Stimulated activated CD4-positive, alpha-beta T cell treated with anti-CD3 and anti-CD28 coated beads, Interleukin-1b, Interleukin-23, amount 100 ng/mL, for 1 hour (primary cell): ENCODE measurements at places on chromosomes 3 and 15.

DNA sequence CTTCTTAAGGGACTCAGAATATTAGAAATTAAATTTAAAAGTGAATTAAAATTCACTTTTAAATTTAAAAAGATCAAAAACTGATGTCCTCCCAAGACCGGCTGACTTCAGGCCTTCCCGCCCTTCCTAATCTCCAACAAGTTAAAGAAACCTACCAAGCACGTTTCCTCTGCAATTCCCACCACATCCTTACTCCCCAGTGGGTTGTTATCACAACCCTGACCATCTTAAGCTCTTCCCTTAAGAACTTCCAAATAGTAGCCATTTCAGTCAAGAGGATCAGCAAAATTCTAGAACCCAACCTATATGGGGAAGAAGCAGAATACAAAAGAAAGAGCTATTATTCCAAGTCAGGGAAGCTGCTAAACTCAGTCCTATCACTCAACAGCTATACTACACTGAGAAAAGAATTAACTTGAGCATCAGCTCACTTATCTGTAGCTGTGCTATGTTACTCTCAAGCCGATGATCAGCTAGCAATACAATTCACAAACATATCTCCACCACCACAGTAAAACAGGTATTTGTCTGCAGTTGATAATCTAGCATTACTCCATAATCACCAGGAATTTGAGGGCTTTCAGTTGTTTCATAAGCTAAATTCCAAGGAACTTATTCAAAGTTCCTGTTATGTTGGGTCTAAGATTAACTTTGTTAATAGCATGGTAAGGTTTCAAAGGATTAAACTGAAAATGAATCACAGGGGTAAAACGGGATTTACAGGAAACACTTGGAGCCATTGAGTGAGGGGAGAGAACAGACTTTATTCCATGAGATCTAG lies 14.3 kb downstream of the ABCC5 start:
- DNase-seq: no peak

GRCh38 chr3:157865352-157866000 lies 240.7 kb downstream of the SHOX2 start:
- DNase-seq: no peak

GRCh38 chr15:29062179-29062591 lies 176.4 kb downstream of the APBA2 start:
- no peak for DNase-seq

DNA sequence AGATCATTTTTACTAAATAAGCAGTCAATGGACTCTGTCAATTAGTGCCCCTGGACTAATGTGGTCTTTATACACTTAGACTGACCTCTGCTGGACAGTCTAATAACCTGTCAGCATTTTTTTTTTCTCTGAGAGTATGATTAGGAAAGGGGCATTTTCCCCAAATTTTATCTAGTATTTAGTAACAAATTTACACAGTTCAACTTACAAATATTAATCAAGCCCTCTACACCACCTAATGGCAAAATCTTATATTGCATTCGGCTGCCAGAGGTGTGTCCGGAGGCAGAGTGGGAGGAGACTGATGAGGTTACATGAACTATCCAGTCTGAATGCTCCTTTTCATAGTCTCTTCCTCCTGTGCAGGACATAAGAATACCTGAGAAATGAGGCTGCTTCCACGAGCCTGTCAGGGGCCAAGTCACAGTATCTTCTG lies 36.0 kb upstream of the COLQ start:
- DNase-seq: no peak

DNA sequence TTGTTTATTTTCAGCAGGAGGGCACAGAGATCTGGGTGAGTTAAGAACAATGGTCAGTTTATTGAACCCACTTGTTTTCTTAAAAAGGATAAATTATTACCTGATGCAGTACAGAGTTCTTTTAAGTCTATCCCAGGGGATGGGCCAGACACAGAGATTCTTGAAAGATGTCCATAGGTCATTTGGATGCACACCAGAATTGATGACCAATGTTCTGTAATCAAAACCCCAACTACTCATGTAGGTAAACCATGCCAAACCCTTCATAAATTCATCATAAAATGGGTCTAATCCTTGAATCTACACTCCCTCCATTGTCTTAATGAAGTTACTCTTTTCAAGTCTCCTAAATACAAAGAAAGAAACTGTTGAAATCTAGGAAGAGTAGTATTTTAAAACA lies 273.0 kb upstream of the COL8A1 start:
- no peak for DNase-seq

GRCh38 chr3:125194849-125195601 lies 17.5 kb downstream of the SLC12A8 start:
- no peak for DNase-seq

GRCh38 chr3:70006089-70006488 lies 6.6 kb downstream of the SAMMSON start:
- no peak for DNase-seq

- no peak for DNase-seq
Observed at GRCh38 chr3:156293566-156293965, 173.2 kb downstream of the KCNAB1 start.

DNA sequence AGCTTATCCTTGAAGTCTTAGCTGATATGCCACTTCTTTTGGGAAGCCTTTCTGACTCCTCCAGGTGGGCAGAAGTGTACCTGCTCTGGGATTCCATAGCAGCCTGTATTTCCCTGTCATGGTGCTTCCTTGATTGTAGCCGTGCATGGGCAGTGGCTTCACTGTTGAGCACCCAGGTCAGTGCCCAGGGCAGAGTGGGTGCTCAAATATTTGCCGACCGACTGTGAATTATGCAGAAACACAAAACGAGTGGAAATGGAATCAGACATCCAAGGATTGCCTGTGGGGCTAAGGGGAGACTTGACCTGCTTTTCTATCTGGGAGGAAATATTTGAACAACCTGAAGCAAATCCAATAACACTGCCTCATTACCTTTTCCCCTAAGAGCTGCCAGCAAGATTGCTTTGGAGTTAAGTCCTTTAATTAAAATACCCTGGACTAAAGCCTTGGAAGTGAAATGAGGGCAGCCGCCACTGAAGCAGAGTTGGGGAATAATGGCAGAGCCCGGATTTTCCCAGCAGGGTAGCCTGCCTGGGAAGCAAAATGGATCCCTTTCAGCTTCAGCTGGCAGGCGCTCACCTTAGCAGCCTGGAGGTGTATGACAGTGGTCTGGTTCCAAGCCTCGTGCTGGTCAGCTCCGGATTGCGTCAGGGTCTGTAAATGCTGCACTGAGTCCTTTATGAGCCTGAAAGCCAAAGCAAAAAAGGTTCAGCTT lies 14.9 kb downstream of the ACOX2 start:
- DNase-seq: no peak

GRCh38 chr3:100141586-100141985 lies 27.3 kb upstream of the FILIP1L start:
- DNase-seq: no peak

DNA sequence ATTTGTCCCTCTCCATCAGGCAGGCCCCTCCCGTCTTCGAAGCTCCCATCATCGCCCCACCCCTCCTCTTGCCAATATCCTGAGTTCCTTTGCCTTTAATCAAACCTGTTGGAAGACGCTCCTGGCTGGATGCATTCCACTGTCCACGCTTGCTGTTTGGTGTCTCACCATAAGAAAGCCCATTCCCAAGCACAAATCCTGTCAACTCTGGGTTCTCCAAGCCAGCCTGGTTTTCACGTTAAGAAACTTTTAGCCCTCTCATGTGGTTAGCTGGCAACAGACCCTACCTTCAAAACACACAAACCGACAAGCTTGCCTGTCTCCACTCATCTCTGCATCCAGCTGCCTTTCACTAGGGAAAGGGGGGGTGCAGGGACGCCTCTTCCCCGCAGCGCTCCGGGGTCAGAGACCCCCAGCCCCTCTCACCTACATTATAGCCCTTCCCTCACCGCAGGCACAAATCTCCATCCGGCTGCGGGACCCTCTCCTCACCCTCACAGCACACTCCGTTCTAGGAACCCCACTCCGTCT lies 1.1 kb downstream of the GORASP1 start:
- DNase-seq: no peak

DNA sequence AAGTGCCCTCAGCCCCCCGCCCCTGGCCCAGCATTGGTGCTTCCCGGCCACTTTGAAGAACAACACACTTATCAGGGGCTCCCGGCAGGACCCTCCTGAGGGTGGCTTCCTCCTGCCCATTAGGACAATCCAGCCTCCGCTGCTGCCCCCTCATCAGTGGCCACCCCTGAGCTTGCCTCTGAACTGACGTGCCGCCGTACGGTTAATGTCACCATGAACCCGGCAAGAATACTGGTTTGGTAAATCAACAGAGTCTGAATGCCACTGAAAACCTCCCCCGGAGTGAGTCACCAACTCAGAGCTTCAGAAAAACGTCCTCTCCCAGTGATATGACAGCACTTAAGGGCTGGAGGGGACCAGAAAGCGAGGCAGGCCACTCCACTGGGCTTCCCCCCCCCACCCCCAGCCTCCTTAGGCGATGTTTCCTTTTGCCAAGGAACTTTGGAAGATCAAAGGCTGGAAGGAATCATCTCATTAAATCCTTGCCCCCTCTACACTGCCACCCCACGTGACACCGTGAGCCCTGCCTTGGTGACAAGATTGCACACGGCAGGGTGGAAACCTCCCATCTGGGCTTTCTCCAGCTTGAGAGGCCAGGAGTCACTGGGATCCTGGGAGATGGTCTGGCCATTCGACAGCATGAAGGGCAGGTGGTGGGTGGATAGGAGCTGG lies 142.1 kb downstream of the NUP210 start:
- no peak for DNase-seq

- DNase-seq: no peak
Observed at GRCh38 chr3:157274644-157275137, 114.7 kb upstream of the CCNL1 start.

DNA sequence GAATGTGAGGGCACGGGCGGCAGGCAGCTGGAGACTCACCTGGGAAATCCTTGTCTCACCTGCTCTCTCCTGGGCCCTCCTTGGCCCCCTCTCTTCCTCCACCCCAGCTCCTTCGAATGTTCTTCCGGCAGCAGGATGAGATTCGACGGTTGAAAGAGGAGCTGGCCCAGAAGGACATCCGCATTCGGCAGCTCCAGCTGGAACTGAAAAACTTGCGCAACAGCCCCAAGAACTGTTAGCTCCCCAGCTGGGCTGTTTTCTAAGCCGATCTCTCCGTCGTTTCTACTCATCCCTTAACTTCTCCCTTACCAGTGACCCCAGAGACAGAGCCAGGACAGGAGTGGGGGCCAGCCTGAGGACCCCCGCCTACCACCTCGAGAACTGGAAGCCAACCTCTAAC lies 95.0 kb downstream of the ANP32A start:
- DNase-seq: no peak

DNA sequence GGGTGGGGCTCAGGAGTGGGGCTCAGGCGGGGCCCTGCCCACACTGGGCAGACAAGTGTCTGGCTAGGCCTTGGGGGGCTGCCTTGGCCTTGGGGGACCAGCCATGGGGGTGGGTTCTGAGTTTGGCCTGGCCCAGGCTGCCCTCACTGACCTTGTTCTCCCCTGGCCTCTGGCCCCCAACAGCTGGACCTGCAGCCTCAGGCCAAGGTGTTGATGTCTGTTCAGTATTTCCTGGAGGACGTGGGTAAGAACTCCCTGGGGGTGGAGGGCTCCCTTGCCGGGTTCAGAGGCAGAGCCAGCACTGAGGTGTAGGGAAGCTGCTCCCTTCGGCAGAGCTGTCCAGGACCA lies 20.0 kb downstream of the PRKCD start:
- DNase-seq: no peak

DNA sequence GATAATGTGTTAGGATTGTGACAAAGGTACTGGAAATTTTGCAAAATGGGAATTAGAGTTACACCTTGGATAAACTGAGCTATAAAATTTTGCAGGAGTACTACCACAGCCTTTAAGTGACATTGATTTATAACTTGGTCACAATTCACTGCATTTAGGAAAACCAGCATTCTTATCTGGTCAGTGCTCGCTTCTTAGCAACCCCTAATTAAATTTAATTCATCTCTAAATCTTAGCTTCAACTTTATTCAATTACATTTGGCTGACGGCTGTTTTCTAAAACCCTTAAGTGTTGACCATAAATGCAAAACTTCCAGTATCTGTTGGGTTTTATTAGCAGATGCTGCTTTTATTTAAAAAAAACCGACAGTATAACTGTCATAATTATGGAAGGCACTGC lies 31.3 kb downstream of the TFRC start:
- DNase-seq: no peak

- no peak for DNase-seq
Observed at GRCh38 chr3:86792316-86792715, 198.6 kb downstream of the VGLL3 start.

GRCh38 chr15:95162967-95163531 lies 931.7 kb downstream of the MCTP2 start:
- no peak for DNase-seq

GRCh38 chr15:75049392-75049791 lies 26.0 kb downstream of the PPCDC start:
- no peak for DNase-seq

- DNase-seq: no peak
Observed at GRCh38 chr15:23564821-23565394, 566 bp upstream of the MKRN3 start.

GRCh38 chr15:77698481-77698880 lies 65.8 kb upstream of the LINGO1 start:
- no peak for DNase-seq

GRCh38 chr3:133466531-133467386 lies 66.9 kb downstream of the BFSP2 start:
- DNase-seq: no peak

- DNase-seq: no peak
Observed at GRCh38 chr3:45981346-45982074, 14.1 kb downstream of the FYCO1 start.

DNA sequence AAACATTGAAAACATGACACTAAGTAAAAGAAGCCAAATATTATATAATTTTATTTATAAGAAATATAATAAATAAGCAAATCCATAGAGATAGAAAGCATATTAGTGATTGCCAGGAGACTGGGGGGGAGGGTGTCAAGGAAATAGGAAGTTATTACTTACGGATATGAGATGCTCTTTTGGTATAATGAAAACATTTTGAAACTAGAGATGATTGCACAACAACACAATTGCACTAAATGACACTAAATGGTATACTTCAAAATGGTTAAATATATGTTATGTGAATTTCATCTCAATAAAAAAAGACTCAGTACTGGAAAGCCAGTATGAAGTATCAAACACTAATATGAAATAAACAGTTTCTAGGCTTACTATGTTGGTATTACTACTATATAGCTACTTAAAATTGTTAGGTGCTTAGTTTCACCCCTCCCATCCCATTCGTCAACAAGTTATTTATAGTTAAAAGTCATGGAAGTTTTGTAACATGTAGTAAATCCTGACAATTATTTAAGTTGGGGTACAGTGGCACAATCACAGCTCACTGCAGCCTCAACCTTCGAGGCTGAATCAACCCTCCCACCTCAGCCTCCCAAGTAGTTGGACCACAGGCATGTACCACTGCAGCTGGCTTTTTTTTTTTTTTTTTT lies 43.7 kb downstream of the STAG1 start:
- DNase-seq: no peak
